ENCODE measurements at places on chromosomes 5 and 9.

- peak; percentile 40 for DNase-seq
These were observed 602 bp downstream of the RPL37 start for GRCh38 chr5:40834391-40834848.

- no peak for DNase-seq
These were observed 23.6 kb downstream of the TNPO1 start for GRCh38 chr5:72840041-72840440.

DNA sequence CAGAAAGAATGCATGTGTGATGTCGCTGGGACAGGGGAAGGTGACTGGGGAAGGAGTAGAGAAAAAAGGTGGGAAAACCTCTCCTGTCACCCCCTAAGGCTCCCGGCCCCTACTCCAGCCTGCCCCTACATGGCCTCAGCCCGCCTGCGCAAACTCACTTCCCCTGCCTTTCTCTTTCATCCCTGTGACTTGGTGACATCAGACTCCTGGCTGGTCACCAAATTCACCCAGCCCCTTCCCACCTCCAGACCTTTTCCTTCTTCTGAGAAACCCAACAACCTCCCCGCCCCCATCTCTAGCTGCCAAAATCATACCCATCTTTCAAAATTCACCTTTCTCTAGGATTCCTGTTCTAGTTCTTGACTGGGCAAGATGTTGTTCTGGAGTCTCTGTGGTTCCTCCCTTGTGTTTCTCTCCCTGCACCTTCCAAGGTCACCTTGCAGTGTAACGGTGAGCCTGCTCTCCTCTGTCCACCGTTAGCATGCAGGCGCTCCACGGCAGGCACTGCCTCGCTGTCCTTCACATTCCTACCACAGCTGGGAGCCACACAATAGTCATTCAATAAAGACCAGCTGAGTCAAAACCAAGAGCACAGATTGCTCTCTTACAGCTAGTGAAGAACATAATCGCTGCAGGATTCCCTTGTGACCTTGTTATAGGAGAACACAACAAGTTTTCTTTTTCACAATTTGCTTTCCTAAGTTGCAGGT is 134.5 kb downstream of the FANCC start:
- no peak for DNase-seq

DNA sequence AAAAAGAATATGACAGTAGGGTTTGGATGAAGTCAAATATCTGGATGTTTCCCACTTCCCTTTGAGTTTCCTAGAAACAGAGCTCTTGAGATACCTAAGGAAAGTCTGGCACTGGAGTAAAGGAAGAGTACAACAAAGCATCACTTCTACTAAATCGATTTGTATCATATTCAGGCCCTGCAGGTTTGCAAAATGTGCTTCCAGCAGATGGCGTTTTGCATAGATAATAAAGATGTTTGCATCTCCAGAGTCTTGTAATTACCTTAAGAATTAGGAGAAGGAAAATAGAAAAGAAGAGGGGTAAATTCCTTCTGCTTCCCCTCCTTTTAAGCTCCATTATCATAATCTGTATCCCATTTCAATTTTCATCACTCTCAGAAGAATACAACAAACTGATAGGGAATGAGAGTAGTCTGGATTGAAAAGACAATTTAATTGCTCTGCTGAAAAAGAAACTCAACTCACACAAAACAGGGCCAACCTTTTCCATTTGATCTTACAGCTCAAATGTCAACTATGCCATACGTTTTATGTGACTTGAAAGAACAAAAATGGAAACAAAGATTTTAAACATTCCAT is 380.4 kb downstream of the PTPRD start:
- no peak for DNase-seq

GRCh38 chr5:179731791-179732411 is 721 bp upstream of the MAML1 start:
- DNase-seq, result peak; percentile 37

DNA sequence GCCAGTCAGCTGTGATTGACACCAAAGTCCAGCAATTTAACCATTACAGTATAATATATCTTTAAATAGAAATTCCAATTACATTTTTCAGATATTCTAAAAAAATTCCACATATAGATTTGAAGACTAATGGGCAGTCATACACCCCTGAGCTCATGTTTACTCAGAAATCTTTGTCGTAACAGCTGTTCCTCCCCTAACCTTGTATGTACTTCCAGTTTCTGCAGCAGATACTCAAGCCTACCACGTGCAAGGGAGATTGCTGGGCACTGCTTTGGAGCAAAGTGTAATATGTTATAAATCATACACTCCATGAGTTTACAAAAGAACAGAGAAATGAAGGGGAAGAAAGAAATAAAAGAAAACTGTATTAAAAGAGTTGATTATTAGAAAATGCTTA is 241.2 kb downstream of the TRIM32 start:
- DNase-seq, result no peak

GRCh38 chr9:87372356-87372851 is 125.3 kb upstream of the DAPK1 start:
- DNase-seq, result no peak

- DNase-seq, result no peak
These were observed 1.4 kb downstream of the ITGA2 start for GRCh38 chr5:52990528-52990925.

DNA sequence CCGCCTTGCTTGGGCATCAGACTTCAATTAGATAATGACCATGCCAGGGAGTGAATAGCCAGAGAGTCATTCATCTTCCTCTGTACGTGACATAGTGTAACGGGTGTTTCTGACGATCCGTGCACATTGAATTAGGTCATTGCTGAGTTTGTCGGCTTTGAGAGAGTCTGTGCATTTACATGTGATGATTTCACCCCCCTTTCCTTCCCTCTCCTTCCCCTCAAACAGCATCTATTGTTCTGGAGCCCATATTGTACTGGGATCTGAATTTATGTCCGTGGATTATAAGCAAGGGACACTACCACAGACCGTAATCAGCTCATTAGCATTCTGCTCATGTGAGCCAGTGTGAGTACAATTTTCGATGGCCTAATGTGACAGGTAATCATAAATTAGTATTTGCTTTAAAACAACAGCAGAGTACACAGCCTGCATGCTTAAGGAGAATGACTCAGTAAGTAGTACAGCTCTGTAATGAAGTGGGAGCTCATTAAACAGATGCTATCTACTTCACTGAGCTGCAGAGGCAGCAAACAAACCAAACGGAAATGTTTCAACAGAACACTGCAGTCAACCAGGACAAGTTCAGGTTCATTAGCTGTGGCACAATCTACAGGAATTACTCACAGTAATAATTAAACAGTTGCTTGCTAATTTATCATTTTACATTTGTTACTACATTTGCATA is 302.1 kb downstream of the CSNK1G3 start:
- no peak for DNase-seq

GRCh38 chr5:143594902-143595818 is 191.7 kb upstream of the NR3C1 start:
- no peak for DNase-seq

DNA sequence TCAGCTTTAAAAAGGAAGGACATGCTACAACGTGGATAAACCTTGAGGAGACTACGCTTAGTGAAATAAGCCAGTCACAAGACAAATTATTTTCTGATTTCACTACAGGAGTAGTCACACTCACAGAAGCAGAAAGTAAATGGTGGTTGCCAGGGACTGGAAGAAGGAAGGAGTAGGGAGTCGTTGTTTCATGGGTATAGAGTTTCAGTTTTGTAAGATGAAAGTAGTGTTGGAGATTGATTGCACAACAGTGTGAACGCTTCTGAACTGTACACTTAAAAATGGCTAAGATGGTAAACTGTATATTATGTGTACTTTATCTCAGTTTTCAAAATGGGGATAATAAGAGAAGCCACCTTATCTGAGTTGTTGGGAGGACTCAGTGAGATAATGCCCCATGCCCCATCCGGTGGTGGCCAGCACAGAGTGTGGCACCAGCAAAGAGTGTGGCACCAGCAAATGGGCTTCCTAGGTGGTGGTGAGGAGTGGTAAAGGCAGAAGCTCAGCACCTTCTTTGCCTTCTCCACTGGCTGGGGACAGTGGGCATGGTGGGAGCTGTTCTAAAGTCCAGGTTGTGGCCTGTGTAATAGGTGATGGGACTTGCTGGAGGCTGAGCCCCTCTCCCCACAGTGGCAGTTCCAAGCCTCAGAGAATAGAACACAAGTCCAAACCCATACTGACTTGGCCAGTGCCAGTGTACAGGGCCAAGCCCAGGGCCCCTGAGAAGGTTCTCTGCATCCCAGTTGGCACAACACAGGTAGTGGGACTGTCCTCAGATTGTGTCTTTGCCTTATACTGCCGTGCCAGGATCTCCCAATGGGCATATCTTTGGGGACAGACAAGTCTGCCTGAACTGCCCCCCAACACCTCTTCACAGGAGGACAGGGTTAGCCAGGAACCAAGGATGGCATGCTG is 4.4 kb downstream of the SLC22A4 start:
- no peak for DNase-seq

GRCh38 chr9:90970608-90971007 is 169.0 kb downstream of the SYK start:
- no peak for DNase-seq
